ENCODE measurements at places on chromosomes 1 and 21. TPM values are rescaled to one million over a fixed set of nuclear protein-coding genes. Genes with fewer than 3 reads are reported as not detected.

The SLC30A1 gene
- total RNA-seq = 9.7 TPM

The FCER1A gene
- total RNA-seq = not detected

The PRAMEF27 gene
- not detected for total RNA-seq

The S100A7 gene
- not detected for total RNA-seq

The C4BPA gene
- total RNA-seq = not detected

The PTPRU gene
- total RNA-seq = 35.8 TPM

The LRRN2 gene
- total RNA-seq = 1.2 TPM

The ATP6V1G3 gene
- total RNA-seq = 0.23 TPM

The C1orf167 gene
- total RNA-seq = 0.93 TPM

The ALG14 gene
- 0.94 TPM for total RNA-seq

The LIPI gene
- total RNA-seq = not detected

The HSD3B2 gene
- total RNA-seq = not detected

The GPR52 gene
- total RNA-seq = not detected

The PGBD2 gene
- 1.4 TPM for total RNA-seq

The SMCP gene
- not detected for total RNA-seq

The DEPDC1 gene
- 0.43 TPM for total RNA-seq

The SYTL1 gene
- 0.34 TPM for total RNA-seq

The PPM1J gene
- 2.0 TPM for total RNA-seq

The C1QB gene
- not detected for total RNA-seq

The BECN2 gene
- total RNA-seq = not detected

The AUNIP gene
- total RNA-seq = 0.58 TPM

The TPTE gene
- total RNA-seq = not detected
